ENCODE measurements at places on chromosomes 11 and 22.

- peak; percentile 7 for DNase-seq
- no peak overlapping the region for H3K4me3 ChIP-seq
- H3K36me3 ChIP-seq, result no peaks in the 10 kb centered on the region
- peaks cover 50% of the 10 kb centered on the region for H3K27me3 ChIP-seq
- no peak overlapping the region for H3K27ac ChIP-seq
Observed at GRCh38 chr22:28978158-28978557, 83.5 kb downstream of the C22orf31 start.

DNA sequence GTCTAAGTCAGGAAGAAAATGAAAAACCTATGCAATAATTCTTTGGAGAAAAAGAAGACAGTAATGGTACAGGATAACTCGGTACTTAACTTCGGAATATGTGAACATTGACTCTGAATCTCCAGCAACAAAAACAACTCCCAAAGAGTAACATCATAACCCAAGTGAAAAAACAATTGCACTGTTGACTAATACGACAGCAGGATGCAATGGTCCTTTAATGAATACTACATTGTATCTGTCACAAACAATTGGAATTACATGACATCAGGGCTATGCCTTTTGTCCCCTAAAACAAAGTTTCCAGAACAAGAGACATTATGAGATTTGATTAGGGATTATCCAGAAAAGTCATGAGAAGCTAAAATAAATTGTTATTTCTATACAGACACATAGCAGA is 1065.9 kb downstream of the LRRC4C start:
- no peaks in the 10 kb centered on the region for H3K36me3 ChIP-seq
- no peaks in the 10 kb centered on the region for H3K27me3 ChIP-seq
- DNase-seq, result no peak
- no peak overlapping the region for H3K4me3 ChIP-seq
- no peak overlapping the region for H3K27ac ChIP-seq
- H3K4me1 ChIP-seq, result no peaks in the 10 kb centered on the region

- no peak overlapping the region for H3K27ac ChIP-seq
- no peak for DNase-seq
- H3K4me3 ChIP-seq, result no peak overlapping the region
- peaks cover 37% of the 10 kb centered on the region for H3K36me3 ChIP-seq
- no peaks in the 10 kb centered on the region for H3K4me1 ChIP-seq
Observed at GRCh38 chr22:29811377-29811776, 26.7 kb downstream of the ASCC2 start.

GRCh38 chr22:19872779-19873137 is 18.1 kb upstream of the GNB1L start:
- H3K4me1 ChIP-seq, result peaks cover 3% of the 10 kb centered on the region
- H3K36me3 ChIP-seq, result no peaks in the 10 kb centered on the region
- no peaks in the 10 kb centered on the region for H3K27me3 ChIP-seq
- no peak overlapping the region for H3K4me3 ChIP-seq

- H3K4me1 ChIP-seq, result peaks cover 32% of the 10 kb centered on the region
- peak overlapping the region; percentile 37 for H3K4me3 ChIP-seq
- DNase-seq, result peak; percentile 73
- H3K36me3 ChIP-seq, result peaks cover 27% of the 10 kb centered on the region
Observed at GRCh38 chr11:86442420-86442819, 67.7 kb downstream of the CCDC81 start.

DNA sequence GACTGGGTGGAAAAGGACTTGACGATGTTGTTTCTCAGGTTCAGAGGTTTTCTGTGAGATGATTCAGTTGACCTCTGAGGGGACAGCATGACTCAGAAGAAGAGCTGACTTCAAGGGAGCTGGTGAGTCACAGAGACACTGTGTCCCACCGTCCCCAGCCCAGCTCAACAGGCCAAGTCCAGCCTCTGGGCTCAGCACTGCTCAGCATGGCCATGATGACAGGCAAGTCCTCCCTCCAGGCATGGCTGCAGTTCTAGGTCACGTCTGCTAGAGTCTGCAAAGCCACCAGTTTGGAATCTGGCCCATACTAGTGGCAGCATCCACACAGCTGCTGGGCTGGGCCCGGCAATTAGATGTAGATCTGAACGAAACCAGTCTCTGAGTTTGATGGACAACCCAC is 12.9 kb downstream of the TRIM29 start:
- H3K4me3 ChIP-seq, result no peak overlapping the region
- H3K27me3 ChIP-seq, result peaks cover 5% of the 10 kb centered on the region
- H3K4me1 ChIP-seq, result no peaks in the 10 kb centered on the region

DNA sequence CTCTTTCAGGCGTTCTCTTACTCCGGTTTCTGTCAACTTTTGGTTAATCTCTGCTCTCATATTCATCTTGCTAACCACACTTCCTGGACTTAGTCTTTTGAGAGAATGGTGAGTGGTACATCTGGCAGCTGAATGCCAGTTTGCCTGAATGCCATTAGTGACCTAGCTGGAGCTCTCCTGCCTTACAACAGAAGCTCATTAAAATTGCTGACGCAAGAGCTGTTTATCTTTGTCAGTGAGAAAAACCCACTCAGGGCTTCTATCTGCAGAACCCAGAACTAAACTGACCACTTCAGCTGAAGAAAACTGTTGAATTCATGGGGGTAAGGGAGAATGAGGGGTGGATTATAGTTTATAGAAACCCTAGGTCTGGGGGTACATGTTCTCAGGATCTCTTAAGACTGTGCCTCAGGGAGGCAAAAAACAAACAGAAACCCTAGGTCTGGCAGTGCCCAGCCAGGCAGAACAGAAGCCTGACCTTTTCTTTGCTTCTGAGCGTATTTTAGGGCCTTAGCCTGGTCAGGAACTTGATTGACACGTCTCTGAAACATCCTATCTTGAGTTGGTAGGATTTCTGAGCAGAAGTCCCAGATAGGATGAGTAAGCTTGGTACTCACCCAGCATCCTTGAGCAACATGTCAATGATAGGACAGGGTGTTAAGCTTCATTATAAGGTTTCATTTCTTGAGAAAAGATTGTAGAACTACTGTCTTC is 52.8 kb upstream of the YWHAH start:
- no peak for DNase-seq
- H3K4me3 ChIP-seq, result no peak overlapping the region
- no peaks in the 10 kb centered on the region for H3K27me3 ChIP-seq
- H3K36me3 ChIP-seq, result peaks cover 19% of the 10 kb centered on the region
